ENCODE measurements at places on chromosomes 11 and 22.

DNA sequence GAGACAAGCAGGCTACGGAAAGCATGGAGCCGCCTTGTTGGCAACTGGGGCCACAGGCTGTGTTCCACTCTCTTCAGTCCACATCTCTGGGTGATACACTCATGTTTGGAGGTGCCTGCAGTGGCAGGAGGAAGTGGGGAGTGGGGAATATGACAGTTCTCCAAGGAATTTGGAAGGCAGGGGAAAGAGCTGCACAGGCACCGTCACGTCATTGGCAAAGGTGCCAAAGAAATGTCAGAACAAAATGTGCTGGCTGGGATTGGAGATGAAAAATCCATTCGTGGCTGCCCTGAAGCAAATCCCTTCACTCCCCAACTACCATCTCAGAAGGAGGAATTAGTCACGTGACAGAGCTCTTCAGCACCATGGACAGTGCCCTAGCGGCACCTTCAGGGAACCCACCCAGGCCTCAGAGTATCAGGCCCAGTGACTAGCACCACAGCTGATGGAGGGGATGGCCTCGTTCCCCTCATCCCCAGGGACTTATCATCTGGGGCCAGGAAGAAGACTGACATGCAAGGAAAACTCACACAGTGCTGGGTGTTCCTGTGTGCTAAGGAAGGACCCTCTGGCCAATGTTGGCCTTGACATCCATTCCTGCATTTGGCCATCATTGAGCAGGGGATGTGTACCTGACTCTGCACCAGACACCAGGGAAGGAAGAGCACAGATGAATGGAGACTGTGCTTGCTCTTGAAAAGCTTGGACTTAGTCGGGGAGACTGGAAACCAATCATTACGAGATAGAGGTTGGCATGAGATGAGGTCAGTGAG is 48.5 kb upstream of the PRDM11 start:
- DNase-seq = no peak

DNA sequence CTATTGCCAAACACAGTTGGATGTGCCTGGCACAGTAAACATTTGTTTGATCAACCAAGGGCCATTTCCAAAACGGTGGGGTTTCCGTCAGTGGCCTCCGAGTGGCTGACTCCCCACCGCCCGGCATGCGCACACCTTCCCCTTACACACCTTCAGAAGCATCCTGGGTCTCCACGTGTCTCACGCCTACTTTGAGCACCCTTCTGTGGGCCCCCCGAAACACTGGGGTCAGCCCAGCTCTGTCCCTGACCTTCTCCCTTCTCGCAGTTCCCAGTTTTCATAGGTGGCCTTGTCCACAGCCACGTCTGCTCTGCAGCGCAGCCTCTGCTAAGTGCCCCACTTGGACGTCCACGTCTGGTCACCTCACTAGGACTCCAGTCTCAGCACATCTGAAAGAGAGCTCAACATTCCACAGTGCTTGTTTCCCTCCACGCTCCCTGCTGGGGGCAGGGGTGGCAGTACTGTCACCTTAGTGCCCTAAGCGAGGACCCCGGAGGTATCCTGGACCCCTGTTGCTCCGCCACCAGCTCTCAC is 13.2 kb upstream of the SHANK2 start:
- DNase-seq = no peak

- no peak for DNase-seq
Measured at GRCh38 chr11:104329078-104329665, 165.2 kb upstream of the PDGFD start.

DNA sequence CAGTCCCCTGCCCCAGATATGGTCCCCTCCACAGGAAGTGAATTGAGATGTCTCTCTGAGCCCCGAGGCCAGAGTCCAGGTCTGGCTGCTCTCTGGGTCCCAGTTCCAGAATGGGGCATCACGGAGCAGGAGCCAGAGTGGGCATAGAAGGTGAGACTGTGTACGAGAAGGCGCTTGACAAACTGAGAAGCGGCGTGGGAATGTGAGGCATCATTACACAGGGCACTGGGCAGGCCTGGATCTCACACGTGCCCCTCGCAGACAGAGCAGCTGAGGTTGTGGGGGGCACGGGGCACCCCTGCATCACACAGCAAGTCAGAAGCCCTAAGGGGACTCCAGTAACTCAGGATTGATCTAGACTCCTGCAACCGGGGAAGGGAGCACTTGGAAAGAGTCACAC is 9.2 kb downstream of the STARD10 start:
- no peak for DNase-seq

- DNase-seq = no peak
Measured at GRCh38 chr11:13289081-13289480, 11.5 kb downstream of the BMAL1 start.

DNA sequence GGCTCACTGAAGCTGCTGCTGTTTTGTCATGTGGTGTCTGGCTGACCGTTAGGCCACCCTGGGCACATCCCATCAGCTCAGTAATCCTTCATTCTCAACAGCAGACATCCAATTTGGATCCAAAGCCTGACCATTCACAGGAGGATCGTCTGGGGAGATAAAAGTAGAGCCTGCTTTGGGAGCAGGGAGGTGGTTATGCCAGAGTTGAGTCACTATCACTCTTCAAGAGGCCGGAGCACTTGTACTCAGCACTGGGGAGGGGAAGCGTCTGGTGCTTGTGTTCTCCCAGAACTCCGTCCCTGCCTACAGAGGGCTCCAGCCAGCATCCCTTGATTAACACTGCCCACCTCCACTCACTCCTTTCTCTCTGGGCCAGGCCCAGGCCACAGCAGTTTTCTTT is 382.6 kb downstream of the OPCML start:
- DNase-seq = no peak

GRCh38 chr11:68724293-68724692 is 27.0 kb downstream of the TESMIN start:
- DNase-seq = peak; percentile 45

DNA sequence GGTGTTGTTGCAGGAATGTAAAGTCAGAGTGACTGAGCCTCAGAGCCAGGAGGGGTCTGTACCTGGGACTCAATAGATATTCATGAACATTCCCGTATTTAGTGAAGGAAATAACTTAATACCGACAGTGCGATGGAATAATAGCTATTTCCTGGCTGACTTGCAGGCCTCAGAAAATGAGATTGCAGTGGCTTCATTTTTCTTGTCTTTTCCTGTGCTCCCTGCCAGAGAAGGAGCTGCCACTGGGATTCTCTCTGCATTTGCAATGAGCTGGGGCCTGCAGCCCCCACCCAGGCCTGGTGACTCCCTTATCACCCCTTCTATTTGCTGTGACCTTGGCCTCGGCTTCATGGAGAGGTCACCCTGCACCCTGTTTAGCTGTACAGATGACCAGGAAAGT is 173.4 kb downstream of the MIAT start:
- DNase-seq = no peak

DNA sequence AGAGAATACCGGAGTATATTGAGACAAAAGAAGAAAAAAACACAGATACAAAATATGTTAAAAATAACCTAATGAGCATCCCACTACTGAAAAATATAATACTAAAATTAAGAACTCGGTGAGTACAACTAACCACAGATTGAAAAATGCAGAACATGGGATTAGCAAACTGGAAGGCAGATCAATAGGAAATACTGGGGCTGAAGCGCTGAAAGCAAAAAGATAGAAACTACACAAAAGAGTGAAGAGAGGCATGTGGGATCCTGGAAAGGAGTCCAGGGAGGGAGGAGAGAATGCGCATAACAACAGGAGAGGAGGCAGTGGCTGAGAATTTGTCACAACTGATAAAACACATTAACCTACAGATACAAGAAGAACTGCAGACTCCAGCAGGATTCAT is 159.3 kb downstream of the EFCAB6 start:
- no peak for DNase-seq

DNA sequence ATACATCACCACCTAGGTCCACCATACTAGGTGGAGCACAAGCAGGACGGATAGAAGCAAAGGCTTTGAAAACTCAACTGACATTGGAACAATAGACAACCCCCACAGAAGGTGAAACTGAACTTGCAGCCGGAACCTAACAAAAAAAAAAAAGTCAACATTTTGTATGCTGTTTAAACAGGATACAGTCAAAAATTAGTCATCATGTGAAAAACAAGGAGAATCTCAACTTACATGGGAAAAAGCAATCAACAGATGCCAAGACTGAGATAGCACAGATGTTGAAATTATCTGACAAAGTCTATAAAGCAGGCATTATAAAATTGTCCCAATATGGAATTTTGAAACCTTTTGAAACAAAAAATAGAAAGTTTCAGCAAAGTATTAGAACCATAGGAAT is 123.8 kb downstream of the RAB38 start:
- DNase-seq = no peak

- no peak for DNase-seq
Measured at GRCh38 chr11:20122131-20122530, 38.1 kb downstream of the DBX1 start.

- DNase-seq = no peak
Measured at GRCh38 chr11:12434325-12434654, 56.9 kb downstream of the PARVA start.

DNA sequence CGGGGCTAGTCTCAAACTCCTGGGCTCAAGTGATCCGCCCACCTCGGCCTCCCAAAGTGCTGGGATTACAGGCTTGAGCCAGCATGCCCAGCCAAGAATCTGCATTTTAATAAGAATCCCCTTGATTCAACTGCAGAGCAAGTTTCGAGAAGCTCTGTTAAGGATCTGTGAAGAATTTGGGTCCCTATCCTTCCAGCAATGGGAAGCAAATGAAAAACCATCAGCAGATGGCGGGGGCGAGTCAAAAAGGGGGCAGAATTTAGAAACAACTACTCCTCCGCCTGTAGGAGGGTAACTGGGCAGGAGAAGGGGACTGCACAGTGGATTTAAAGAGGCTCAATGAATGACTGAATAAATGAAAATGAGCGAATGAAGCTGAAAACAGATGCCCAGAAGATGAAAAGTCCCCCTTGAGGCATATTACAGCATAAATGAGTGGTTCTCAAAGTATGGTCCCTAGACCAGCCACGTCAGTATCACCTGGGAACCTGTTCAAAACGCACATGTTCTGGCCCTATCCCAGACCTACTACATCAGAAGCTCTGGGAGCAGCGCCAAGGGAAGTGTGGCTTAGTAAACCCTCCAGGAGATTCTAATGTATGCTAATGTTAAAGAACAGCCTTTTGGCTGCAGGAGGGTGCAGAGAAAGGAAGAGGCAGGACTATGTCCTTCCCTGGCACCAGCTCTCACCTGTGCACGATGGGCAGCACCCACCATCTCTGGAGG is 15.0 kb downstream of the VWCE start:
- DNase-seq = no peak

GRCh38 chr22:39983346-39983745 is 11.4 kb upstream of the FAM83F start:
- DNase-seq = no peak

GRCh38 chr22:33654173-33654895 is 265.9 kb downstream of the LARGE1 start:
- no peak for DNase-seq

- no peak for DNase-seq
Measured at GRCh38 chr11:128042290-128042751, 545.0 kb downstream of the ETS1 start.

- DNase-seq = no peak
Measured at GRCh38 chr11:131760091-131761061, 390.0 kb downstream of the NTM start.

- peak; percentile 63 for DNase-seq
Measured at GRCh38 chr22:36160499-36160942, at the start of gene APOL3. APOL3 (minus strand) TSS chr22:36160755; CDS start chr22:36149055, 11,700 bp downstream.

DNA sequence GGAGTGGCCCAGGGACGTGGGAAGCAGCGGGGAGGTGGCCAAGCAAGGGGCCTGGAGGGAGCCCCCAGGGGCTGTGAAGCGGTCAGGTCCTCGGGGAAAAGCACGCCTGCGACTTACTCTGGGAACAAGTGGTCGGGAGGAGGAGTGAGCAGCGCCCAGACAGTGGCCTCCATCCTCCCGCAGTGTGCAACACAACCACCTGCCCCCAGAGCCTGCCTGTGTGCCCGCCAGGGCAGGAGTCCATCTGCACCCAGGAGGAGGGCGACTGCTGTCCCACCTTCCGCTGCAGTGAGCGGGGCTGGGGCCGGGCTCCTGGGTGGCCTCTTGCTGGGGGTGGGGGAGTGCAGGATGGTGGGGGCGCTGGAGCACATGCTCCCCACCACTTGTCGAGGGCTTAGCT is 35.0 kb downstream of the MUC5B start:
- DNase-seq = no peak

DNA sequence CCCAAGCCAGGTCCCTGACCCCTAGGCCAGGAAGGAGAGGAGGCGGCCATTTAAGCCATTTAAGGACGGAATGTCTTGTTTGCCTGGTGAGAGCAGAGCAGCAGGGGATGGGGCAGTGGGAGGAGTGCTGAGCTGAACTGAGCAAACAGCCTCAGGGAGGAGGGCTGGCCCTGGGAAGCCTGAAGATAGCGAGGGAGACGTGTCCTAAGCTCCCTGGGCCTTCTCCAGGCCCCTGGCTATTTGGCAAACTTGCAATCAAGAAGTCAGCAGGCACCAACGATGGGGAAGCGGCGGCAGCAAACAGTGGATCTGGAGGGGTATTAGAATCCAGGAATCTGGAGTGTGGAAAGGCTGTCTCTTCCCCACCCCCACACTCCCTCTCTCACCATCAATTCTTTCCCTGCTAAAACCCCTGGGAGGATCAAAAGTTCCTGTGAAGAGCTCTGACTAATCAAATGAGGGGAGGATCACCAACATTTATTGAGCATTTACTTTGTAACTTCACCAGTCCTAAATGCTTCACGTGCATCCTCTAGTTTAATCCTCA is 8.8 kb downstream of the BCL9L start:
- no peak for DNase-seq

GRCh38 chr11:69170704-69171103 is 15.0 kb downstream of the SMIM38 start:
- DNase-seq = no peak

- no peak for DNase-seq
Measured at GRCh38 chr11:123573286-123573685, 81.1 kb downstream of the SCN3B start.

DNA sequence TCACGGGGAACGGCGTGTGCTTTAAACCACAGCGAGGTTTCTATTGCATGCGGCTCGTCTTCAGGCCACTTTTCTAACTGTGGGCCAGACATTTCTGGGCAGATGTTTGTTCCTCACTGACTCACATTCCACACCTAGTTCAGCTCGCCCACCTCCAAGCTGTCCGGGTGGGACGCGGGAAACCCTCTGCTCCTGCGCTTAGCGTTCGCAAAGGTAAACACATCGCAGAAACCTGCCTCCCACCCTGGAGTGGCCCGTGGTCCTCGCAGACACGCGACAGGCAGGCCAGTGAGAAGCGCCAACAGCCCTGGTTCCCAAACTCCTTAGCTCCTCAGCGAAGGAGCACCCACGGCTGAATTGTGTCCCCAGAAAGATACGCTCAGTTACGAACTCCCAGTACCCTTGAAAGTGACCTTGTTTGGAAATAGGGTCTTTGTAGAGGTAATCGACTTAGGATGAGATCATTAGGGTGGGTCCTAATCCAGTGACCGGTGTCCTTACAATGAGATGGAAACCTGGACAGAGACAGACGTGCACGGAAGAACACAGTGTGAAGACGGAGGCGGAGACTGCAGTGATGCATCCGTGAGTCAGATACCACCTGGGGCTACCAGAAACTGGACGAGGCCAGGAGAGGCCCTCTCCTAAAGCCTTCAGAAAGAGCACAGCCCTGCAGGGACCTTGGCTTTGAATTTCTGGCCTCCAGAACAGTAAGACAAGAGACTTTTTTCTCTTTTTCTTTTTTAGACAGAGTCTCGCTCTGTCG is 82.7 kb downstream of the CELSR1 start:
- no peak for DNase-seq

- DNase-seq = peak; percentile 7
Measured at GRCh38 chr11:133078591-133079404, 453.5 kb downstream of the OPCML start.

GRCh38 chr11:100473390-100473740 is 213.7 kb upstream of the ARHGAP42 start:
- DNase-seq = no peak

GRCh38 chr11:65692367-65692766 is 19.7 kb upstream of the KAT5 start:
- no peak for DNase-seq

- DNase-seq = no peak
Measured at GRCh38 chr11:34706709-34707461, 86.0 kb downstream of the EHF start.
